AG04449 (cell line): ENCODE measurements at places on chromosomes 2 and 18.

GRCh38 chr18:36872329-36872728 lies 43.4 kb downstream of the KIAA1328 start:
- DNase-seq = no peak

- no peak for DNase-seq
Measured at GRCh38 chr2:179558010-179558934, 293.6 kb upstream of the SESTD1 start.

- no peak for DNase-seq
Measured at GRCh38 chr2:134261398-134262131, 7.7 kb downstream of the MGAT5 start.

DNA sequence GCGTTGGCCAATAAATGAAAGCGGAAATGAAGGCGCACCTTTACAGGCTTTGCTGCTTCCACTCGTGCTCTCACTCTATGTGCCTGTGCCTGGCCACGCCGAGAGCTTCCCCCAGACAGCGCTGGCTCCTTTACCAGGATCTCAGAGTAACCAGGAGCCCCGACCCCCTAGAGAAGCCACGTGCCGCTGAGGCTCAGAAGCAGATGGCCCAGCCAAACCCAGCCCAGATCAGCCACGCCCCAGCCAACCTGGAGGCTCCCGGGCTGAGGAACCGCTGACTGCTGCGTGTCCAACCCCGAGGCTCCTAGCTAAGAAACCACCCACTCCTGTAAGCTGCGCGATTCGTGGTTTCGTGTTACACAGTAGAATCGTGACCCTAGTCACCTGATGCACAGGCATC lies 199.3 kb downstream of the NCK2 start:
- no peak for DNase-seq

- no peak for DNase-seq
Measured at GRCh38 chr2:133518700-133519344, 49.4 kb downstream of the NCKAP5 start.
